Endothelial cell (in vitro differentiated cells): ENCODE measurements at places on chromosomes 6 and 20.

GRCh38 chr20:61256824-61257223, 4.8 kb downstream of the CDH4 start:
- peaks cover 15% of the 10 kb centered on the region for H3K4me1 ChIP-seq
- H3K27ac ChIP-seq, result no peak overlapping the region
- no peak for DNase-seq
- H3K27me3 ChIP-seq, result peaks cover 12% of the 10 kb centered on the region
- H3K4me3 ChIP-seq, result no peak overlapping the region

- H3K36me3 ChIP-seq, result peaks cover 37% of the 10 kb centered on the region
- DNase-seq, result peak; percentile 68
- H3K27ac ChIP-seq, result peak overlapping the region; percentile 98
- H3K4me3 ChIP-seq, result peak overlapping the region; percentile 99
- H3K4me1 ChIP-seq, result peaks cover 41% of the 10 kb centered on the region
These were observed 560 bp downstream of the YTHDF1 start for GRCh38 chr20:63215101-63216040.

DNA sequence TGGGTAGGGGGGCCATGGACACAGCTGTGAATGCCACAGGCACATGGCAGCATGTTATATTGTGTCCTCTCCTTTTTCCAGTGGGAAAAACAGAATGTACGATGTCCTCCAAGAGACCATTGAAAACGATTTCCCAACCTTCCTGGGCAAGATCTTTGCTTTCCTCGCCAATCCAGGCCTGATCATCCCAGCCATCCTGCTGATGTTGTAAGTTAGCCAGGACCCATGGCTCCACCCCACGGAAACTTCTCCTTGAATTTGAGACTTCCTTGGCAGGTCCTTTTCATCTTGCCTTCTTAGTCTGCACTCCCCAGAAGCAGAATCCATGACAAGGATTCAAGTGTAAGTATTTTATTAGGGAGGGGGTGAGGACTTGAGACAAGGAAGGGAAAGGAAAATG, 28.2 kb upstream of the NOP56 start:
- H3K27ac ChIP-seq, result no peak overlapping the region
- H3K36me3 ChIP-seq, result no peaks in the 10 kb centered on the region
- H3K4me1 ChIP-seq, result no peaks in the 10 kb centered on the region
- DNase-seq, result no peak
- no peaks in the 10 kb centered on the region for H3K27me3 ChIP-seq

GRCh38 chr20:32975698-32976674, 28.2 kb downstream of the SUN5 start:
- H3K4me1 ChIP-seq, result peaks cover 10% of the 10 kb centered on the region
- no peak overlapping the region for H3K27ac ChIP-seq
- peak overlapping the region; percentile 24 for H3K4me3 ChIP-seq
- H3K27me3 ChIP-seq, result peaks cover 2% of the 10 kb centered on the region

GRCh38 chr6:3905945-3906845, 57.0 kb downstream of the FAM50B start:
- peaks cover 2% of the 10 kb centered on the region for H3K27me3 ChIP-seq
- peaks cover 44% of the 10 kb centered on the region for H3K4me1 ChIP-seq
- no peaks in the 10 kb centered on the region for H3K36me3 ChIP-seq

- DNase-seq, result no peak
- no peaks in the 10 kb centered on the region for H3K36me3 ChIP-seq
- peaks cover 3% of the 10 kb centered on the region for H3K4me1 ChIP-seq
- H3K27ac ChIP-seq, result no peak overlapping the region
- H3K4me3 ChIP-seq, result no peak overlapping the region
These were observed 29.3 kb upstream of the SSTR4 start for GRCh38 chr20:23005776-23006175.

DNA sequence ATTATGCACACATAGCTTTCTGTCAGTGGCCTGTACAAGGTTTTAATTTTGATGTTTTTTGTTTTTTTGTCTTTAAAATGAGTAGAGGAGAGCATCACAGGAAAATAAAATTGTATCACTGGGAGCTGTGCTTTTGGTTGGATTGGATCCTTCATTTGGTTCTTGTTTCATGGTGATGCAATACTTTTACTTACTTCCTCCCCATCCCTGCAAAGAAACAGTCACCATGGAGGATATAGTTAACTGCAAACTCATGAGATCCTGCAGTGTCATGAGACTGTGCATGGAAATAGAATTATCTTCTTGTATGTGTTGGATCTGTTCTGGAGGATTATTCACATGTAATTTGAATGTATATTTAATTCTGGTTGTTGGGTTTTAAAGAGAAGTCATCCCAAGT, 122.3 kb downstream of the JARID2 start:
- DNase-seq, result no peak
- H3K27me3 ChIP-seq, result no peaks in the 10 kb centered on the region
- no peak overlapping the region for H3K4me3 ChIP-seq
- H3K36me3 ChIP-seq, result no peaks in the 10 kb centered on the region

DNA sequence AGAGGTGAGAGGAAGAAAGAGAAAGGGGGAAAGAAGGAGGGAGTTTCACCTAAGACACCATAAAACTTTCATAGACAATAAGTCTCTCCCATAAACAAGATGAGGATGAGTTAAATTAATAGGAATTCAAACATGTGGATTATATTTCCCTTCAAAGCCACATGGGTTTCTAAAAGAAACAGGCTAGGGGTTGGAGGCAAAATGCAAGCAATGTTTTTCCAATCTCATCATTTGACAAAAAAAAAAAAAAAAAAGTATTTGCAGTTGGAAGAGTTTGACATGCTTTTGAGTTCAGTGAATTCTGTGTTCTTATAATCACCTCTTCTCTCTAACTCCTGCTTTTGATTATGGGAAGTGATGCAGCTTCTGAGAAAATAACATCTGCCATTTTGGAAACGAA, 286.5 kb upstream of the PRND start:
- DNase-seq, result no peak
- no peaks in the 10 kb centered on the region for H3K36me3 ChIP-seq
- no peaks in the 10 kb centered on the region for H3K4me1 ChIP-seq

GRCh38 chr6:127514773-127515227, 4.3 kb downstream of the MTCL3 start:
- peaks cover 4% of the 10 kb centered on the region for H3K27me3 ChIP-seq
- H3K27ac ChIP-seq, result peak overlapping the region; percentile 54

- H3K4me3 ChIP-seq, result no peak overlapping the region
- no peaks in the 10 kb centered on the region for H3K36me3 ChIP-seq
- no peaks in the 10 kb centered on the region for H3K4me1 ChIP-seq
- H3K27ac ChIP-seq, result no peak overlapping the region
These were observed 13.8 kb downstream of the CCN5 start for GRCh38 chr20:44728801-44729443.

GRCh38 chr6:122947355-122947754, 48.7 kb upstream of the CLVS2 start:
- no peaks in the 10 kb centered on the region for H3K4me1 ChIP-seq
- H3K27ac ChIP-seq, result no peak overlapping the region
- H3K36me3 ChIP-seq, result no peaks in the 10 kb centered on the region
- H3K27me3 ChIP-seq, result no peaks in the 10 kb centered on the region
- no peak overlapping the region for H3K4me3 ChIP-seq

DNA sequence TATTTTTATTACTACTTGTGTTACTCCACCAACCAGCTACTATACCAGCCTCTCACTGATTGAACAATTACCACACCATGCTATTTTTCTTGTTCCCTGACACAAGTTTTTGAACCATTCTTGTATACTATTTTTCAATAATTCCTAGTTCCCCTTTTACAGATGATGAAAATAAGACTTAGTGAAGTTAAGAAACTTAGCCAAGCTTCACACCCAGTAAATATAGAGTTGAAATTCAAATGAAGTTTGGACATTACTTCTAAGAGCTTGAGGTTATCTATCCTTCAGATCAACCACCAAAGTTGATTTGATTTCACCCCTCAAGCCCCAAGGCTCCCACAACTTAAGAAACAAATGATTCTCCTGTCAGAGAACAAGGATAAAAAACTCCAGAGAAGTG, 13.1 kb upstream of the BCAS1 start:
- no peak overlapping the region for H3K27ac ChIP-seq
- H3K36me3 ChIP-seq, result no peaks in the 10 kb centered on the region
- no peak for DNase-seq
- H3K4me1 ChIP-seq, result peaks cover 4% of the 10 kb centered on the region
- no peak overlapping the region for H3K4me3 ChIP-seq

- no peaks in the 10 kb centered on the region for H3K27me3 ChIP-seq
- no peaks in the 10 kb centered on the region for H3K36me3 ChIP-seq
- no peak for DNase-seq
- no peak overlapping the region for H3K27ac ChIP-seq
- H3K4me3 ChIP-seq, result no peak overlapping the region
These were observed 48.7 kb upstream of the BMP2 start for GRCh38 chr20:6718662-6719368.

- peaks cover 18% of the 10 kb centered on the region for H3K4me1 ChIP-seq
- H3K27ac ChIP-seq, result no peak overlapping the region
- H3K36me3 ChIP-seq, result peaks cover 4% of the 10 kb centered on the region
- no peak for DNase-seq
- H3K27me3 ChIP-seq, result peaks cover 3% of the 10 kb centered on the region
These were observed 3.1 kb downstream of the STK38 start for GRCh38 chr6:36544228-36544627.

DNA sequence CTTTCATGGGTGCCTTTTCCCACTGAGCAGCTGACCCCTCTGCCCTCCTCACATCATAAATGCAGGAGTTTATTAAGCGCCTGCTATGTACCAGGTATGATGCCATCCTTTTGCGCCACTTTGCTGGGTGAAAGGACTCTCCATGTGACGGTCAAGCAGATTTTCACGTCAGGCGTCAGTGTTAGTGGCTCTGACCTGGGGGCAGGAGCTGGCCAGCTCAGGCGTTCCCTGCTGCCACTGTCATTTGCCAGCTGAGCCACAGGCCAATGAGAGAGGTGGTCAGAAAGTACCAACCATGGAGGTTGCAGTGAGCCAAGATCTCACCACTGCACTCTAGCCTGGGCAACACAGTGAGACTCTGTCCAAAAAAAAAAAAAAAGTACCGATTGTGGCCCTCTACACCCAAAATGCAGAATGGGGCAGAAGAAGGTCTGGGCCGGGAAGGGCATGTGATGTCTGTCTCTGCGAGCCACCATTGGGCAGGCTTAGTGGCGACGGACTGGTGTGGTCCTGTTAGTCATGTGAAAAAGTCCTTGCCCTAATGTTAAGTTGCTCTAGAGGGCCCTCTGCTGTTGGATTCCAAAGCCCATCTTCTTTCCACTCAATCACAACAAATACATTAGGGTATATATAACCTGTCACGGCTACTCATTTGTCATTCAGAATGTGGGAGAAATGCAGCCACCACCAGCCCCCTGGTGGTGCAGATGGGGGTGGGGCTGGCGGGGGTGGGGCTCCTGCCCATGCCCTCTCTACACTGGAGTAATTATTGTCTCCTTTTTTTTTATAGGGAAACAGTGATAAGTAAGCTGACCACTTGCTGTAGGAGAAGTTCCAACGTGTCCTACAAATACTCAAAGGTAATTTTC, 18.4 kb upstream of the SLC22A1 start:
- H3K27ac ChIP-seq, result no peak overlapping the region
- H3K4me3 ChIP-seq, result no peak overlapping the region
- peak; percentile 39 for DNase-seq
- peaks cover 8% of the 10 kb centered on the region for H3K27me3 ChIP-seq

DNA sequence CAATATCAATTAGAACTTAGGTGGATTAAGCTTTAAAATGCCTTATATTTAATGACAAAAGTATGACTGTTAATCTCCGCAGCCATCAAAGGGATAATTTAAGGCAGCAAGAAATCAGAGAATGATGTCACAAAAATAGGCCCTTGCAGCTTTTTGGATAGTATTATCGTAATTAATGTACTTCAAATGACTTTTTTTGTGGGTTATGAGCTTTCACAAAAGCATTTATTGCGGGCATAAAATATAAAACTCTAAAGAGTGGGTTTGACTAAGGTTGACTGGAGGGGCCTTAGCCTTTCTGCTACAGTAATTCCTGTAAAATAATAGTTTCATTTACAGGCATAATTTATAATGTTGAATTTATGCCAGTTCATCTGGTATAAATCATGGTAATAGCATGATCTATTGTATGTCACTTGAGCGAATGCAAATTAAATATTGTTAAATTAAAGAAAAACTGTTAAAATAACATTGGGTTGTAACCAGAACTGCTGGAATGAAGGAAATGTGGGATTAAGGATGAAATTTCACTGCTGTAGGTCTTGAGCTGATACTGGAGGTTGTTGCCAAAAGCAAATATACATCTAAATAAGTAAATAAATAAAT, 78.5 kb upstream of the ZFP64 start:
- H3K4me3 ChIP-seq, result no peak overlapping the region

DNA sequence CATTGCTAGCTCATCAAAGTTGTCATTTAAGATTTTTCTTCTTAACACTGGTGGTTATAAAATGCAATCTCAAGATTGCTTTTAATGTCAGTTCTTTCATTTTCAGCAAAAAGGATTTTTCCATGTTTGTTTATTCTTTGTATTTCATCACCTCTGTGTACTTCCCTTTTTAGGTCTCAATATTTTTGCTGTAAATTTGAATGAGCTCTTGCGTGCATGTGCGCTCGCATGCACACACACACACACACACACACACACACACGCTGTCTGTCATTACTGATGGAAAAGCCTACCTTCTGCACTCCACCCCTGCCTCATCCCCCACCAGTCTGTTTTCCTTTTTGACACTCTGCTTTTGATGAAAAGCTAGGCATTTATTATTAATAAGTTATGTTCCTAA, 85.3 kb upstream of the FYN start:
- no peak overlapping the region for H3K4me3 ChIP-seq
- DNase-seq, result no peak
- peaks cover 7% of the 10 kb centered on the region for H3K4me1 ChIP-seq
- H3K27me3 ChIP-seq, result no peaks in the 10 kb centered on the region

- H3K27ac ChIP-seq, result no peak overlapping the region
- H3K4me3 ChIP-seq, result no peak overlapping the region
- H3K4me1 ChIP-seq, result no peaks in the 10 kb centered on the region
- no peak for DNase-seq
- no peaks in the 10 kb centered on the region for H3K36me3 ChIP-seq
These were observed 53.9 kb upstream of the PCSK2 start for GRCh38 chr20:17172836-17173516.

DNA sequence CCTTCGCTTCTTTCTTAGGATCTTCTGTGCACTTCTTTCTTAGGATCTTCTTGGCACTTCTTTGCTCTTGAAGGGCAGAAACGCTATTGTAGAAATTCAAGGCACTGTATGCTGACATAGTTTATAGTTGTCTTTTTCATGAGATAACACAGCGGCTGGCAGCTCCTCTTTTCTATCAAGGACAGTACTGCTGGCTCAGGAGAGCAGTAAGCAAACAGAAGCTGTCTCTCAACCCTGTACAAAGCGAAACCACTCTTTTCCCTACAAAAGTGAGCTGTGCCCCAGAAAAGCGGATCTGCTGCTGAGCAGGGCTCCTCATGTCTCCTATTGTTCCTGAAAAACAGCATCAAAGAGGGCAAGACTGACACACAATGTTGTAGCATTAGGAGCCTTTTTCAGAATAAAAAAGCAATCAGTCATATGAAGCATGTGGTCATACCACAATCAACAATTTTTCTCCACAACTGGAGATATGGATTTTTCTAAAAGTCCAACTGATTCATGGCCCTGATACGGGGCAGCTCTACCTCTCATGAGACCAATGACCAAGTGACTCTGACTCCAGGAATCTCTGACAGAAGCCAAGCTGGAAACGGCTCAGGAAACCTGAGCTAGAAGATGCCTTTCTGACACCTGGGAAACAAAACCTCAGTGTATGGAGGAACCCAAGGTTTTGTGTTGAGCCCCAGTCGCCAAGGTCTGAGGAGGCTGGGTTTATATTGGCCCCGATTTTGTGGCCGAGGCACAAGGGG, 255.9 kb downstream of the ESR1 start:
- no peaks in the 10 kb centered on the region for H3K27me3 ChIP-seq
- H3K4me3 ChIP-seq, result no peak overlapping the region
- H3K36me3 ChIP-seq, result no peaks in the 10 kb centered on the region
